ENCODE measurements at places on chromosomes 1 and 21. TPM values are rescaled to one million over a fixed set of nuclear protein-coding genes. Genes with fewer than 3 reads are reported as not detected.

ITLN1 gene
- 1,064 TPM for total RNA-seq

ARF1 gene
- 422 TPM for total RNA-seq

PDPN gene
- total RNA-seq: 28.9 TPM

NME7 gene
- 9.1 TPM for total RNA-seq

S100A7 gene
- total RNA-seq: not detected

C1orf159 gene
- total RNA-seq: 4.4 TPM

CHODL gene
- 1.2 TPM for total RNA-seq

PDIK1L gene
- 3.0 TPM for total RNA-seq

BMP8B gene
- 0.63 TPM for total RNA-seq

ESPN gene
- 0.47 TPM for total RNA-seq

RAVER2 gene
- total RNA-seq: 11.5 TPM

PGLYRP3 gene
- total RNA-seq: not detected

ACAP3 gene
- 20.4 TPM for total RNA-seq

RSPH1 gene
- total RNA-seq: not detected

ASCL5 gene
- total RNA-seq: not detected

KLHL20 gene
- total RNA-seq: 20.9 TPM
